Umbilical cord (tissue), 2 donors: ENCODE measurements at places on chromosomes 3 and 15.

GRCh38 chr15:58065445-58066041 lies at the start of gene ALDH1A2:
Gene ALDH1A2 (minus strand): TSS chr15:58065711. CDS start chr15:58065650, 61 bp downstream.
- no peak for DNase-seq

DNA sequence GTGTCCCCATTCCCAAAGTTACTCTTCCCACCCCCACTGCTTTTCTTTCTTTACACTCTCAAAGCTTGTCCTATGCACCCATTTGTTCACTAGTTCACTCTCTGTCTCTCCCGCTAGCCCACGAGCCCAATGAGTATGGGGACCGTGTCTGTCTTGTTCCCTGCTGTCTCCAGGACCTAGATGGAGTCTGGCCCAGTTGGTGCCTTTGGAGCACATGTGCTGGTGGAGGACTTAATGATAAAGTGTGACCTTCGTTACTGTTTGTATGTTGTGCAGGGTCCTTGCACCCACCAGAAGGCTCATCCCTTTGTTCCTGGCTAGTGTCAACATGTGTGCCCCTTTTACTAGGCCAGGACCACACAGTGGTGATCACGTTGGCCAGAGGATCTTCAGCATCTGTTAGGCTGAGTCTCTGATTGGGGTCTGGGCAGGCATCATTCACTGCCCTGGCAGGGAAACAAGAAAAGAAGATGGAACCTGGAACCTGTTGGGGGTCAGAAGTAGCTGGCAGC lies 7.4 kb downstream of the CISH start:
- no peak for DNase-seq

- no peak for DNase-seq
These were observed 25.1 kb downstream of the SHISA5 start for GRCh38 chr3:48478626-48479555.

DNA sequence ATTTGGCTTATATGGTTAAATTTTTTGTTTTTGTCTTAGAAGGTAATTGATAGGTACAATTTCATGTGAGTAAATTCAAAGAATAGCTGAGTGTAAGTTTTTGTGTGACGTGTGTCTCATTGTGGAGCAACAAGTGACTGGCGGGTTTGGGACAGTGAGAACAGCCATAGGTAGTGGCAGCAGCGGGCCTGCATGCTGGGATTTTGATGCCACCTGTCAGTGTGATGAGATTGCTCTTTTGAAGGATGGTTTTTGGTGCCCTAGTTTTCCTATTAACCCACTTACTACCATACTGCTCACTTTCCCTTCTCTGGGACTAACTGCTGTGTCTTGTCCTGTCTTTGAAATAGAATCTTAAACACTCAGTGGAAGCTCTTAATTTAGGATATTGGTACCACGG lies 522.6 kb downstream of the NAALADL2 start:
- no peak for DNase-seq

DNA sequence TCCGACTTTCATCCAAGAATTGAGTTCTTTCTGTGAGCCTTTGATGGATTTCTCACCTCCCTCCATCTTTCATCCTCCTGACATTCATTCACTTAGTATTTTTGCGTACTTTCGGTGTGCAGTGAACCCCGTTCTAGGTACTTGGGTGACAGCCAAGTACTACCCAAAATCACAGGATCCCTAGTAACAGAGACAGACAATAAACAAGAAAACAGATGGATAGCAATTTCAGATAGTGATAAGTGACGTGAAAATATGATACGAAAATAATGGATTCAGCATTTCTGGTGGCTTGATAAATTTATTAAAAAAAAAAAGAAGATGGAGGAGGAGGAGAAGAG lies 264 bp upstream of the CMTM6 start:
- DNase-seq = no peak

DNA sequence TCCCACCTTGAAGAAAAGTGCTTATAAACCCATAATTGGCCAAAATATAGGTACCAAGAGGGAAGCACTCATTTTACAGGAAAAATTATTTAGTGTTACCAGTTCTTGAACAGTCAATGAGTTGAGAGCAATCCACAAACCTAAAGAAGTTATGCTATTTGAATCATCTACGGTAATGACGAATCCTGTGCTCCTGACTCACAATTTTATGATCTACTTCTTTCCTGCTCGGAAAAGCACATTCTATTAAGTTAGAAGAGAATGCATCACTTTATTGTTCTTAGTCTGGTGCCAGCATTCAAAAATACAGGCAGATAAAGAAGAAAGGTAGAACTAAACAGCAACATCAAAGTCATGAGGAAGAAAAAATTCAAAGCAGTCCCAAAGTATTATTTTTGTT lies 33.2 kb downstream of the CHRM5 start:
- no peak for DNase-seq

- no peak for DNase-seq
These were observed 405.6 kb downstream of the GRM7 start for GRCh38 chr3:7266551-7266950.
